T-cell (primary cell): ENCODE measurements at places on chromosomes 12 and 14.

DNA sequence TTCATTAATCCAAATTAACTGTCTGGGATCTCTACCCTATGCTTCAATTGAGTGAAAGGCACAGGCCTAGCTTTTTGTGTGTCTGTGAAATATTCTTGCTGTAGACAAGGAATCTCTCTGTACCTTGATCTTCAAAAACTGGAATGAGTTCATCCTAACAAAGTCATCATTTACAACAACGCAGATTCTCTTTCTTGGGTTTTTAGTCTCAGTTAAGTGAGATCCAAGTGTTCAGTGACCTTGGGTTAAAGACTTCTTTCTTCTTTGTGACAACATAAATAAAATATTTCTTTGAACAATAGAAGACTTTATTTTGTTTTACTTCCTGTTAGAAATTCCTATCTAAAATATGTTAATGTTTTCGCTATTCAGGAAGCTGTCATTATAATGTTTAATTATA is 192.2 kb upstream of the LMNTD1 start:
- no peak overlapping the region for H3K27ac ChIP-seq
- DNase-seq: no peak
- H3K4me1 ChIP-seq: no peaks in the 10 kb centered on the region
- no peaks in the 10 kb centered on the region for H3K36me3 ChIP-seq
- H3K27me3 ChIP-seq: no peaks in the 10 kb centered on the region
- H3K4me3 ChIP-seq: no peak overlapping the region

- H3K36me3 ChIP-seq: no peaks in the 10 kb centered on the region
- H3K27ac ChIP-seq: no peak overlapping the region
- H3K27me3 ChIP-seq: no peaks in the 10 kb centered on the region
- DNase-seq: no peak
- H3K4me3 ChIP-seq: no peak overlapping the region
Measured at GRCh38 chr12:131171029-131171428, 217.3 kb downstream of the ADGRD1 start.

DNA sequence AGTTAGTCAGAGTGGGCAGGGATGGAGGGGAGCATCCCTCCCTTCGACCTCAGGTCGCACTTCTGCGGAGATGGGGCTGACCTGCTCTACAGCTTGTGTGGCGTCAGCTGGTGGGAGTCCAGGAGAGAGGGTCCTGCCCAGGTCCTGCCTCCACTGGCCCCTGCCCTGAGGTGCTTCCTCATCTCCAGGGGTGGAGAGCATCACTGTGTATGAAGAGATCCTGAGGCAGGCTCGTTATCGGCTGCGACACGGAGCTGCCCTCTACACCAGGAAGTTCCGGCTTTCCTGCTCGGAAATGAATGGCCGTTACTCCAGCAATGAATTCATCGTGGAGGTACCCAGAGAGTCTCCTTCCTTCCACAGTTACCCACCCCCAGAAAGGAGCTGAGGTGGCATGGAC is 20.2 kb downstream of the CLSTN3 start:
- no peak overlapping the region for H3K4me3 ChIP-seq
- H3K36me3 ChIP-seq: peaks cover 10% of the 10 kb centered on the region
- H3K27ac ChIP-seq: no peak overlapping the region
- H3K27me3 ChIP-seq: no peaks in the 10 kb centered on the region

GRCh38 chr12:123131291-123131832 is 19.5 kb downstream of the PITPNM2 start:
- no peaks in the 10 kb centered on the region for H3K27me3 ChIP-seq
- DNase-seq: no peak
- no peaks in the 10 kb centered on the region for H3K36me3 ChIP-seq
- peak overlapping the region; percentile 56 for H3K27ac ChIP-seq
- peaks cover 10% of the 10 kb centered on the region for H3K4me1 ChIP-seq

- DNase-seq: no peak
- H3K27me3 ChIP-seq: no peaks in the 10 kb centered on the region
- H3K36me3 ChIP-seq: no peaks in the 10 kb centered on the region
- no peak overlapping the region for H3K27ac ChIP-seq
Measured at GRCh38 chr14:79530555-79530954, 680.7 kb downstream of the DIO2 start.

DNA sequence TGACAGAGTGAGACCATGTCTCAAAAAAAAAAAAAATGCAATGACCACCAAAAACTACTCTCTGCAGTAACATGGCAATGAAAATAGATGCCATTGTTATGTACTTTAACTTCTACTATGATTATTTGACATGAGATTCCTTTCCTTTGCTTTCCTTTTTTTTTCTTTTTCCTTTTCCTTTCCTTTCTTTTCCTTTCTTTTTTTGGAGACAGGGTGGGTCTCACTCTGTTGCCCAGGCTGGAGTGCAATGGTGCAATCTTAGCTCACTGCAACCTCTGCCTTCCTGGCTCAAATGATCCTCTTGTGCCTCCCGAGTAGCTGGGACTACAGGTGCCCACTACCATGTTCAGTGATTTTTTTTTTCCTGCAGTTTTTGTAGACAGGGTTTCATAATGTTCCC is 24.9 kb upstream of the ETFBKMT start:
- DNase-seq: no peak
- no peak overlapping the region for H3K27ac ChIP-seq
- H3K36me3 ChIP-seq: no peaks in the 10 kb centered on the region

DNA sequence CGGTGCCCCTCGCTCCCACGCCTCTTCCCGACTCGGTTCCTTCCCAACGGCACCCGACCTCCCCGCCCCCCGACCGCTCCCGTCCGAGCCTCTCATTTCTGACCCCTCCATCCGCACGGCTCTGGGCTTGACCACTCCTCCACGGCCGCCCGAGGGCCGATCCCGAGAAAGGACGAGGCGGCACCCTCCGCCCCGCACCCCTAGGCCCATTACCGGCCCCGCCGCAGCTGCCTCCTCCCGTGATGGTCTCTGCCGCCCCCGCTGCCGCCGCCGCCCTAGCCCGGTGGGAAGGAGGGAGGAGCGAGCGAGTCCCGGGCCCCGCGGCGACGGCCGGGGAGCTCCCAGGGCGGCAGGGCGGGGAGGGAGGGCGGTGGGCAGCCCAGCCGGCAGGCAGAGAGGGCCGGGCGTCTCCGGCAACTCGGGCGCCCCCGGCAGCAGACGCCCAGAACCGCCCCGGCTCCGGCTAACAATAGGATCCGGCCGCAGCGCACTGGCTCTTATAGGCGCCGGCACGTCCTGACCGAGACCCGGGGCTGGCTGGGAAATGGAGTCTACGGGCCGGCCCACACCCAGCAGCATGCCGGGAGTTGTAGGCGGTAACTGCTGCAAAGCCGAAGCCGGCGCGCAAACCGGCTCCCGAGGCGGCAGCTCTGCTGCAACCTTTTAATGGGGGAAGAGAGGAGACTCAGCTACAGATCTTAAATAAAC is at the start of gene CSRNP2:
Gene CSRNP2 (minus strand): TSS at position 471 of the 708 bp plus-strand sequence. CDS start 7,035 bp downstream, outside the sequence.
- peak; percentile 95 for DNase-seq
- no peaks in the 10 kb centered on the region for H3K27me3 ChIP-seq
- peak within 1 kb of the TSS; percentile 66 for H3K4me3 ChIP-seq

- H3K4me1 ChIP-seq: no peaks in the 10 kb centered on the region
- no peak for DNase-seq
- H3K4me3 ChIP-seq: no peak overlapping the region
- no peaks in the 10 kb centered on the region for H3K27me3 ChIP-seq
- H3K36me3 ChIP-seq: no peaks in the 10 kb centered on the region
Measured at GRCh38 chr14:72751276-72752033, 142.4 kb downstream of the DPF3 start.

DNA sequence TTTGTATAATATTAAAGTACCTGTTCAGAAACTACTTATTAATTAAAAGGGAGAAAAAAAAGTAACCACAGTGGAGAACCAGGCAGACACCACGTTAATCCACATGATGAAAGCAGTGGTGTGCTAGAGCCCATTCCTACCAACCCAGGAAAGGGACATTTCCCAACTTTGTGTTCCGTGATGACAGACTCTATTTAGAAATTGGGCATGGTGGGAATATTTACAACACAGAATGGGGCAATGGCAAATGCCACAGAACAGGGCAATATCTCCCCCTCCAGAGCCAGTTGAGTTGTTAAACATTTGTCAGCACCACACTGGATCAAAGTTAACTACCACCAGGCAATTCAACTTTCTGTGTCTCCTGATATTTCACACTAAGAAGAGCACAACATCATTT is 1.2 kb upstream of the HIGD1C start:
- H3K36me3 ChIP-seq: peaks cover 6% of the 10 kb centered on the region
- H3K27ac ChIP-seq: no peak overlapping the region
- DNase-seq: no peak
- H3K4me3 ChIP-seq: no peak overlapping the region
- H3K27me3 ChIP-seq: no peaks in the 10 kb centered on the region

DNA sequence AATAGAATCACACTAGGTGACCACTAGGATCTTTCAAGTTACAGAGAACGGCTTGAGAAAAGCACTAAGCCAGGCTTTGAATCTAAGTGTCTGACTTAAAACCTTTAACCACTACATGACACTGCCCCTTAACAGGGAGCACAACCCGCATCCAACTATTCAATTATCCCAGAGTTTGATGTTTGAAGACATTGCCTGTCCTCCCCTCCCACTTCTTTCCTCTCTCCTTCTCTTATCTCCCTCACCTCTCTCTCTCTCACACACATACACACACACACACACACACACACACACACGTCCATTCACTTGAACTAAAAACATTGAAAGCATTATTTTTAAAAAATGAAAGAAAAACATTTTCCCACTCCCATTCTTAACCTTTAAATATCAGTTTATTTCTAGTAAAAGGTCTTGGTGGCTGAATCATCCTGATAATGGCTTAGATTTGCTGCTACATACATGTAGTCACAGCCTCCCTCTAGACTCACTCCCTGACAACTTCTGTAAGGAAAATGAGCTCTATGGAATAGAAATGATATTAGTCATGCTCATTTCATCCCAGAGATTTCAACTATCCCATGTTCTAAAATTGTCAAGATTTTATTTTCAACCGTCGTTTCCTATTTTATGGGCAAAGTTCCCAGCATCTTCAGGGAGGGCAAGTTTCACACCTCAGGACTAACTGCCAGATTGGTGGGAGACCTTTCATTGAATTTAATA is 53.5 kb upstream of the RAP1B start:
- no peak overlapping the region for H3K4me3 ChIP-seq
- no peak overlapping the region for H3K27ac ChIP-seq
- no peaks in the 10 kb centered on the region for H3K27me3 ChIP-seq
- peaks cover 5% of the 10 kb centered on the region for H3K4me1 ChIP-seq
- no peaks in the 10 kb centered on the region for H3K36me3 ChIP-seq
